ENCODE measurements at places on chromosomes 6 and 20.

- no peak for DNase-seq
Observed at GRCh38 chr6:7505189-7505699, 36.2 kb upstream of the DSP start.

GRCh38 chr20:1664911-1665310, 7.3 kb upstream of the SIRPG start:
- DNase-seq = no peak

DNA sequence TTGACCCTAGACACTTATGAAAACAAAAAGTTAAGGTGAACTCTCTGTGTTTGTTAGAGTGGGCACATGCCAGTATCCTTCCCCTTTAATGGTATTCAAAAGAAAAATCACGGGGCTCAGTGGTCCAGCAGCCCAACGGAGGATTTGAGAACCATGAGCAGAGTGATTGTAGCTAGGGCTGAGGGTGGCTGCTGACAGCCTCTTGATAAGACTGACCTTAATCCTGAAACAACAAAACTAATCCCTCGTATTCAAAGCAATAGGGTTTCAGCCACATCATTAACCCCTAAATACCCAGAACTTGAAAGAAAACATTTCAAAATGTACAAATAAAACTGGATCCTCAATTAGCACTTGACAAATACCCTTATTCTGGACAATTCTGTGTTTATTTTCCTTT, 95.1 kb downstream of the SNAP25 start:
- DNase-seq = peak; percentile 51

GRCh38 chr6:125013938-125014660, 51.9 kb downstream of the RNF217 start:
- DNase-seq = no peak

DNA sequence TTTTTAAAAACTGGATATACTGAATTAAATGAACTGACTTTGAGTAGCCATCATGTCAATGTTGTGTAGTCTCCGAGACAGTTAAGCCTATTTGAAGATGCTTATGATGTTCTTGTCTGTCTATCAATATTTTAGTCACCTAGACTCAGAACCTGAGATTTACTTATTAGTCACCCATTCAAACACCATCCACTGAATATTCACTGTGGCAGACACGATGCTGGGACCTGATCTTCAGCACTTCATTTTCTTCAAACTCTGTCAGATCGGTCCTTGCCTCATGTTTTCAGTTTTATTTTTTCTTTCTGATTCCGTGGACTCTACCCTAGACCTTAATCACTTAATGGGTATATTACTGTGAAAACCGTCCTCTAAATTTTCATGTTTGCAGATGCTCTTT, 123.7 kb upstream of the MCHR2 start:
- no peak for DNase-seq

DNA sequence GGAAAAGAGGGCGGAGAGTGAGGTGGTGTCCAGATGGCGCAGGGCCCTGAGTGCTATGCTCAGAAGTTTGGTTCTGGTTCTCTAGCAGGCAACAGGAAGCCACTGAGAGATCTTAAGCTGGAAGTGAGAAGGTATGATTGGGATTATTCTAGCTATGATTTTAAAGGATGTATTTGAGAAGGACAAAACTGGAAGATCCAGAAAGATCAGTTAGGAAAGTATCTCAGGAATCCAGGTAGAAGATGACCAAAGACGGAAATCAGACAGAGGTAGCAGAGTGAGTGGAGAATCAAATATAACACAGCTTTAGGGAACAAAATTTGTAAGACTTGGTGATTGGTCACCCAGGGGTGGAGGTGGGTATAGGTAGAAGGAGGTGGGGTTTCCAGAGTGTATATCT, 5.8 kb downstream of the SYNE1 start:
- no peak for DNase-seq

DNA sequence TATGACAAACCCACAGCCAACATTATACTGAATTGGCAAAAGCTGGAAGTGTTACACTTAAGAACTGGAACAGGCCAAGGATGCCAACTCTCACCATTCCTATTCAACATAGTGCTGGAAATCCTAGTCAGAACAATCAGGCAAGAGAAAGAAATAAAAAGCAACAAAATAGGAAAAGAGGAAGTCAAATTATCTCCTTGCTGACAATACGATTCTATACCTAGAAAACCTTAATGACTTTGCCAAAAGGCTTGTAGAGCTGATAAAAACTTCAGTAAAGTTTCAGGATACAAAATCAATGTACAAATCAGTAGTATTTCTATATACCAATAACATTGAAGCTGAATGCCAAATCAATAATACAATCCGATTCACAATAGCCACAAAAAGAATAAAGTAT, 32.4 kb downstream of the OR5V1 start:
- DNase-seq = no peak

- DNase-seq = no peak
Observed at GRCh38 chr6:41748102-41748477, 893 bp upstream of the PGC start.

- no peak for DNase-seq
Observed at GRCh38 chr20:20548527-20549266, 163.7 kb downstream of the RALGAPA2 start.

DNA sequence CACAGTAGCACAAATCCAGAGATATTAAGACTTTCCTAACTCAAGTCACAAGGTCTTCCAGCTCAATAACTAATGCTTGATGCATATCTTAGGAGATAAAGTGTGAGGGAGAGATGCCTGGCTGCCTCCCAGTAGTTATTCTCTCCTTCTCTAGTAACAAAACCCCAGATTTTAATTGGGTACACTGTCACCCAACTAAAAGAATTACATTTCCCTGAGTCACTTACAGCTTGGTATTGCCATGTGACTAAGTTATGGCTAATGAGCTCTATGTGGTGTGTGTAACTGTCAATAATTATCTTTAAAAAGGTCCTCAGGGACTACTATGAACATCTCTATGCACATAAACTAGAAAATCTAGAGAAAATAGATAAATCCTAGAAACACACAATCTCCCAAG, 32.0 kb downstream of the KIF6 start:
- DNase-seq = no peak

GRCh38 chr20:56653211-56653610, 24.1 kb downstream of the TFAP2C start:
- DNase-seq = no peak

- DNase-seq = peak; percentile 73
Observed at GRCh38 chr6:52362443-52363227, 684 bp downstream of the PAQR8 start.

DNA sequence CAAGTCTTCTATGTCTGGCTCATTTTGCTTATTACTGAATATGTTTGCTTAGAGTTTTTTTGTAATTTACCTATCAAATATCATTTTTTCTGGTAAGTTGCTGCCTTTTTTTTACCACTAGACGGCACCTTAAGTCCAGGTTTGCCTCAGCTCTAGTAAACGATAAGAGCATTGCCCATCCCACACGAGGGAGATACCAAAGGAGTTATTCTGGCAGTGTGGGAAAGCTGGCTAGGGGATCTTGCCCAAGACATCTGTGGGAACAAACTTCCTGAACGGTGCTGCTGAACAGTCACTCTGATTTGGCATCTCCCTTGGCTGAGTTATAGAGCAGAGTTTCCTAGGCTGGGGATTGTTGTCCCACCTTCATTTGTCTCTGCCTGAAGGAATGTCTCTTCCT, 306.4 kb downstream of the COL12A1 start:
- DNase-seq = no peak

GRCh38 chr6:16414205-16414604, 175.8 kb downstream of the GMPR start:
- no peak for DNase-seq

GRCh38 chr20:52975029-52975732, 3.0 kb downstream of the TSHZ2 start:
- DNase-seq = no peak

DNA sequence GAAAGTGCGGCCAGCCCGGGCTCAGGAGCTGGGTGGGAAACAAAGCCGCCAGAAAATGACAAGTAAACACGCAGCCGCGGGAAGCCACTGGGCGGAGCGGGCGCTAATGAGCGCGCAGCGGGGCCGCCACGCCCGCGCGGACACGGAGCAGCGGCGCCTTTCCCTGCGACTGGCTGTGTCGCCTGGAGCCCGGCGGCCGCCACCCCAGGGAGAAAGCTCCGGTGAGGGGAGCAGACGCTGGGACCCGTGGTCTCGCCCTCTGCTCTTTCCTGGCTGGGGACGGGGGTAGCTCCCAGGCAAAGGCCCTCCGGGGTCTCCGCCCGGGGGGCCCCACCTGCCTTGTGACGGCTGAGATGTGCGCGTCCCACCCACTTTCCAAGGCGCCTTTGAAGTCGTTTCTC, 54.9 kb downstream of the PRR18 start:
- DNase-seq = no peak

- DNase-seq = no peak
Observed at GRCh38 chr6:98931696-98932095, 16.1 kb downstream of the FBXL4 start.

- DNase-seq = peak; percentile 65
Observed at GRCh38 chr6:35583893-35584688, 71.4 kb upstream of the TULP1 start.

- no peak for DNase-seq
Observed at GRCh38 chr20:43662943-43663655, 3.8 kb upstream of the MYBL2 start.

GRCh38 chr6:53033764-53034163, 31.4 kb upstream of the FBXO9 start:
- DNase-seq = no peak

DNA sequence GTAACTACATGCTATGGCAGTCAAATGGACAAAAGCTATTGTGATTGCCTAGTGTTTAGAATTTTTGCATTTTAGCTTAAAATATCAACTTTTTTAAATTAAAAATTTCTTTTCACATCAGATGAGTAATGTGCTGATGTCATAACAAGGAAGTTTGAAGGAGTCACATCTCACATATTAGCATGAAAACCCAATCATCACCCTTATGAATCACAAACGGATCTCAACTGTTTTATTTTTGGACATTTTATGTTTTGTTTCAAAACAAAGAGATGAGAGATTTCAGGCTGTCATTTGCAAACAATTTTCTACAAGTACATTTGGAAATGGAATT, 53.6 kb upstream of the TRERF1 start:
- DNase-seq = no peak

GRCh38 chr6:166629628-166630027, 2.6 kb upstream of the RPS6KA2 start:
- DNase-seq = no peak

DNA sequence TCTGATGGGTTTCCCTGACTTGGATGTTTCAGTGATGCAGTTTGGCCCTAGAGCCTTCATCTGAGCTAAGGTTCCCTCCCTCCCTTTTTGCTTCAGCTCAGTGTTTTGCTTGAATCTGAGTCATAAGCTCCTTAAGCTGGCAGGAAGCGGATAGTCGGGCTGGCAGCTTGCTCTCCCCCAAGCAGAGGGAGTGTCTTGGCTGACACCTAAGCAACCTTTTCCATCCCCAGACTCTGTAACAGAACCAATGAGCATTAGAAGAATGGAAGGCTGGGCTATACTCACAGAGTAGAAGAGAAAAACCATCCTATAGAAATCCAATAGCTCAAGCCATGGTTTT, 98.3 kb downstream of the HAO1 start:
- no peak for DNase-seq

DNA sequence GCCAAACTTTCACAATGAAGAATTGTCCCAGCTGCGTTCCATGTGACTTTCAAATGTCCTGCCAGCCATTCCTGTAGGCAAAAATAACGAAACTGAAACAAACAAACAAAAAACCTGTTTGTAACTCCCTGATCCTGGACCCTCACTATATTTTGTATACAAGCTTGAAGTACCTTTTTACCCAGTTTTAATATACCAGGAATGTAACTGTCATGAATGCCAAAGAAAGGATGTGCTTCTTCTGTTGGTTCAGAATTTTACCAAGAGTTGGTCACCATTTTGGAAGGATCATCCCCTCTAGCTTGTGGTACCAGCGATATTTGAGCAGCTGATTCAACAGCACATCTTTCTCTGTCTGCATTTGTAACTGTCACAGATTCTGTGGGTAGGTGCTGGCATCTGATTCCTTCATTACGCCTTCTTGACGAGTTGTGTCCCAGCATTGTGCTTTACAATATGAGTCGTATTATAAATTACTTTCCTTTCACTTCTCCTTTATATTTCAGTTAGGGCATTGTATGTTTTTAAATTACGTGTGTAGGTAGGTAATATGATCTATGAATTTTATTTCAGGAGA, 93.9 kb downstream of the DLGAP4 start:
- DNase-seq = no peak

DNA sequence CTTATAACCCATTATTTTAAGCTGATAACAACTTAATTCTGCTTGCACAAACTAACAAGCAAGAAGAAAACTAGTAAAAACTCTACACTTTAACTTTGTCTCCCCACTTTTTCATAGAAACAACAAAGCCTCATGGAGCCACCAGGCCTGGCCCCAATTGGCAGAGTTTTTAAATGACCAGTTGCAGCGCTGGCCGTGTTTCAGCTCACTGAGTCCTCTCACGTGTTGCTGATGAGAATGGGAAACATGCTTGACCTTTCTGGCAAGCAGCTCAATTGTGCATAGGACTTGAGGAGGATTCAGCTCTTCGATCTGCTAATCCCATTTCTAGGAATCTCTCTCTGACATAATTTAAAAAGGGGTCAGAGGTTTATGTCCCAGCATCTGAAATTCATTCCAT, 24.5 kb upstream of the GRM4 start:
- DNase-seq = no peak

- DNase-seq = no peak
Observed at GRCh38 chr20:43993560-43993959, 78.9 kb downstream of the TOX2 start.

DNA sequence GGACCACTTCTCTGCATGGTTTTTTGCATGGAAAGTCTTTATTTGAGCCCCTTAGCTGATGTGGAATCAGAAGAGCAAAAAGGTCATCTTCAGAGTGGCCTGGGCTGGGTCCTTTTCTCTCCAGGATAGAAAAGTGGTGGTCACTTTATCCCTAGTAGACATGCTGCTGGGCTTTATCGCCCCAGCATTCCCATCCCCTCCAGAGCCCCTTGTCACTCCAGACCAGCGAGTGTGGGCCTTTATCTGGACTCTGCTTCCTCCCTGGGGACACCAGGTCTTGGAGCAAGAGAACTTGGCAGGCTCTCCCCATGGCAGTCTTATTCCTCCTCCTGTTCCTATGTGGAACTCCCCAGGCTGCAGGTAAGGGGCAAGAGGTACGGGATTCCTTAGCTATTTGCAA, at the start of gene LY6G6F:
LY6G6F (plus strand) TSS at position 268 of the 400 bp plus-strand sequence; CDS start at position 309, 41 bp downstream.
- DNase-seq = no peak

DNA sequence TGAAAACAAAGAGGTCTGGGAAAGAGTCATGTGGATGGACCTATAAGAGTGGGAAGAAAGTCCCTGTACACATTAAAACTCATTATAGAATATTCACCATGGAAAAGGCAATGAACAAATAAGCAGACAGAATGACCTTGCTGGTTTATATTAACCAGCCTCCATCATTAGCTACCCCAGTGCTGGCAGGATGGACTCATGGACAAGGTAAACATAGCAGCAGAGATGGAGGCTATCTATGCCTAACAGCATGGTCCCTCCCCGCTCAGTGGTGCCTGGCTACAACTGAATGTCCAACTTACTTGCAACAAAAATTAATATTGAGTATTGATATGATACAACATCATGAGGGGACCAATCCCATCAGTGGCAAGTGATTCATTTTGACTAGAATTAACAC, 4.5 kb upstream of the ZKSCAN3 start:
- no peak for DNase-seq

All from ecto neural progenitor cell (in vitro differentiated cells).